ENCODE measurements at places on chromosomes 4 and X. TPM values are rescaled to one million over a fixed set of nuclear protein-coding genes. Genes with fewer than 3 reads are reported as not detected.

Gene ARX
- total RNA-seq, result not detected

Gene CTPS2
- 3.8 TPM for total RNA-seq

Gene GLA
- 58.2 TPM for total RNA-seq

Gene GPC4
- total RNA-seq, result not detected

Gene PNMA6A
- not detected for total RNA-seq

Gene ARR3
- not detected for total RNA-seq

Gene HPSE
- 13.9 TPM for total RNA-seq

Gene KLF8
- total RNA-seq, result 1.4 TPM

Gene UGT2B11
- total RNA-seq, result not detected

Gene PRDM8
- total RNA-seq, result 15.5 TPM

Gene PNMA6F
- total RNA-seq, result not detected

Gene NSD2
- total RNA-seq, result 127 TPM

Gene ANK2
- not detected for total RNA-seq

Gene BANK1
- total RNA-seq, result 1.7 TPM

Gene PRSS48
- total RNA-seq, result not detected

Gene NRK
- not detected for total RNA-seq

Gene MAGEB2
- total RNA-seq, result not detected

Gene RTL3
- total RNA-seq, result 0.14 TPM

Gene ACE2
- not detected for total RNA-seq

Gene NEUROG2
- not detected for total RNA-seq

Gene NFKB1
- 108 TPM for total RNA-seq

Gene TEX13B
- total RNA-seq, result not detected

Gene PSAPL1
- total RNA-seq, result not detected

Gene ATP11C
- total RNA-seq, result 20.4 TPM

Gene RHOH
- total RNA-seq, result 169 TPM

Gene TCEAL5
- not detected for total RNA-seq

Gene SH3D19
- total RNA-seq, result not detected

Gene WDR44
- total RNA-seq, result 23.1 TPM

Gene CTAG2
- total RNA-seq, result not detected

Gene STATH
- not detected for total RNA-seq

Gene YIPF7
- total RNA-seq, result not detected

Gene FHDC1
- total RNA-seq, result 0.33 TPM

Gene F8A2
- total RNA-seq, result not detected

Gene TBC1D19
- total RNA-seq, result 5.7 TPM

Gene LETM1
- 64.5 TPM for total RNA-seq

Gene P2RY8
- 19.5 TPM for total RNA-seq

Gene VCX3A
- total RNA-seq, result not detected

Gene GATA1
- not detected for total RNA-seq

Gene IBSP
- not detected for total RNA-seq

Gene C4orf17
- total RNA-seq, result not detected

Gene ZRSR2
- 21.4 TPM for total RNA-seq

Gene CACNA1F
- 0.14 TPM for total RNA-seq

Gene LNX1
- total RNA-seq, result not detected

All from natural killer cell treated with Interleukin-12 subunit alpha and Interleukin-12 subunit beta and Interleukin-15 and Interleukin-18, amount 100 ng/mL, for 72 hours (primary cell).